ENCODE measurements at places on chromosomes 13 and 19.

DNA sequence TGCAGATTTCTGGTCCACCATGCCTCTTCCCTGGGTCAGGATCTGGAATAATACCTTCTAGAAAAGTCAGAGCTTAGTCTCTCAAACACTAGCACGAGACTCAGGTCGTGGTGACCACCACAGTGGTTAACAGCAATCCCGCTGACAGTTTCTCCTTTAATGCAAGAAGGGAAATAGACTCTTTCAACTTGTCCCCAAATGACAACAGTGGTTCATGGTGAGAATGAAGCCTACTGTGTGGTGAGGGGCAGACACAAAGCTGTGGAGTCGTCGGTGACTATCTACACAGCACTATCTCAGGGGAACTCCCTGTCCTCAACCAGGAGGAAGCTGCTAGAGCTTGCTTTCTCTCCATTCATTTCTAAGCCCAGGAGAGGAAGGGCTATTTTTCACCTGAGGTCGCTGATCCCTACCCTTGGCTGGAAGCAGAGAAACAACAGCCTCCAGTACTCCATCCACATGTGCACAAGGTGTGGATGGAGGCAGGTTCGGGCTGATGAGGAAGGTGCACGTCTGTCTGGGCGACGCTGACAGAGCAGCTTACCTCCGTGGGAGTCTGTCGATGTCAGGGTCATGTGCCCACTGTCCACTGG lies 72.4 kb downstream of the STK24 start:
- no peak for DNase-seq

DNA sequence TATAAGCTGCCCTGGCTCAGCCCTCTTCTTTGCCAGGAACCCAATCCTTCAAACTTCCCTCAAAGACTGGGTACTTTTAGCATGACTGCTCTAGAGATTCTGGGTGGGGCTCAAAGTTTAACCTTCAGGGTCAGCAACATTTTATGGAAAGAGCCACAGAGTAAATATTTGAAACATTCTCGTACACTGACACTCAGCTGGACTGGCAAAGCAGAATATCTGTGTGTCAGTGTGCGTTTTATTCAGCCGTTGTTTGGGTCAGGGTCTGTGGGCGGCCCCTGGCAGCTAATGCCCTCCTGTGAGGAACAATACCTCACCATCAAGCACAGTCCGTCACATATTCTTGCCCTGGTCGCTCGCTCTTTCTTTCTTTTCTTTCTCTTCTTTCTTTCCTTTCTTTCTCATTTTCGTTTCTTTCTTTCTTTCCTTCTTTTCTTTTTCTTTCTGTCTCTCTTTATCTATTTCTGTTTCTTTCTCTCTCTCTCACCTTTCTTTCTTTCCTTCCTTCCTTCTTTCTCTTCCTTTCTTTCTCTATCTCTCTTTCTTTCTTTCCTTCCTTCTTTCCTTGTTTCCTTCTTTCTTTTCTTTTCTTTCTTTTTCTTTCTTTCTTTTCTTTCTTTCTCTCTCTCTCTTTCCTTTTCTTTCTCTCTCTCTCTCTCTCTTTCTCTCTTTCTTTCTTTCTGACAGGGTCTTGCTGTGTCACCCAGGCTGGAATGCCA lies 10.7 kb downstream of the DPRX start:
- no peak for DNase-seq

- no peak for DNase-seq
These were observed 1.6 kb downstream of the ESD start for GRCh38 chr13:46795321-46795720.

- no peak for DNase-seq
These were observed 16.0 kb downstream of the FGF9 start for GRCh38 chr13:21686751-21687391.

DNA sequence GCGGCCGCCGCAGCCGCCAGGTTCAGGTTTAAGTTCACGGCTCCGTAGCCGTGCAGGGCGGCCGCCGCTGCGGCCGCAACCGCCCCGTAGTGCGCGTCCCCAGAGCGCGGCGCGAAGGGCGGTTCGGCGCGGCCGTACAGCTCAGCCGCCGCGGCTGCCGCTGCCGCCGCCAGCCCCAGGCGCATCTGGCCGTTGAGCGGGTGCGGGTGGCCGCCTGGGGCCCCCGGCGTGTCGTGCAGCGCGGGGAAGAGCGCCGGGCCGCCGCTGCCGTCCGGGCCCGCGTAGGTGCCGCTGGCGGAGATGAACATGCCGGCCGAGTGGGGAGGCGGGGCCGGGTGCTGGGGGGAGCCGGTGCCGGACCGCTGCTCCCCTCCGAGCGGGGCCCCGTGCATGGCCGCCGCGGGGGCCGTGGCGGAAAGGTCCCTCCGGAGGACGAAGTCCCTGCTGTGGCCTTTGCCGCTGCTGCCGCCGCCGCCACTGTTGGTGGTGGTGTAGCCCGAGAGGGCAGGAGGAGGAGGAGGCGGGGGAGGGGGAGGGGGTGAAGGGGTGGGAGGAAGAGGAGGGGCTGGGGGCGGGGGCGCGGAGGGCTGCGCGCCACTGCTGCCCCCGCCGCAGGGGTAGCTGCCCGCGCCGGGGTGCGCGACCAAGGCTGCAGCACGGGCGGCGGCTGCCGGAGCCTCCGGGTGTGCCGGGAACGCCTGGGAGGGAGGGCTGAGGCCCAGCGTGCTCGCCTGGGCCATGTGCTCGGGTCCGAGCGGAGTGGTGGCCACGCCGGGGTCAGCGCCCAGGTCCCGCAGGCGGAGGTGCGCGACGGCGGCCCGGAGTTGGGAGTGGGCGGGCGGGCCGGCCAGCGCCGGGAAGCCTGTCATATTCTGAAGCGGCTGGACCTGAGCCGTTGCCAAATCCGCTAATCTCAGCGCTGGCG lies 654 bp downstream of the ZIC5 start:
- no peak for DNase-seq

GRCh38 chr13:99258210-99258860 lies at the start of gene GPR18:
Gene GPR18 (minus strand): TSS chr13:99258379. CDS start chr13:99255872, 2,507 bp downstream.
- DNase-seq: no peak

DNA sequence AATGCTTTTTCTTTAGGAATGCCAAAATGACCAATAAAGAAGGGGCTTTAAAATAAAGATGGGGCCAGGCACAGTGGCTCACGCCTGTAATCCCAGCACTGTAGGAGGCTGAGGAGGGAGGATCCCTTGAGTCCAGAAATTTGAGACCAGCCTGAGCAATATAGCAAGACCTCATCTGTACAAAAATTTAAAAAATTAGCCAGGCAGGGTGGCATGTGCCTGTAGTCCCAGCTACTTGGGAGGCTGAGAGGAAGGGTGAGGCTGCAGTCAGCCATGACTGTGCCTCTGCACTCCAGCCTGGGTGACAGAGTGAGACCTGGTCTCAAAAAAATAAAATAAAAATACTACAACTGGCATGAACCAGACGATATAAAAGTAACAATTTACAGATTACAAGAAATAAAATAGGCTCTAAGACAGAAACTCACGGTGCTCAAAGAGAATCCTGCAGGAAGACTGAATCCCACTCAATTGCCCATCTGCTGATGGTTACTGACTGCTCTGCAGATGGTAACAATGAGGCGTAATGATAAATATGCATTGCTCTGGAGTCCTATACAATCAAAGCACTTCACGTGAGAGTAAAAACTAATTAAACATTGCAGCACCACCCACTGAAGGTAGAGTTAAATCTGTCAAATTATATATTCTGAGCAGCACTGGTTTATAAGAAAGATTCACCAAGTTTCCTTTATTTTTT lies 93.2 kb downstream of the LHFPL6 start:
- no peak for DNase-seq

DNA sequence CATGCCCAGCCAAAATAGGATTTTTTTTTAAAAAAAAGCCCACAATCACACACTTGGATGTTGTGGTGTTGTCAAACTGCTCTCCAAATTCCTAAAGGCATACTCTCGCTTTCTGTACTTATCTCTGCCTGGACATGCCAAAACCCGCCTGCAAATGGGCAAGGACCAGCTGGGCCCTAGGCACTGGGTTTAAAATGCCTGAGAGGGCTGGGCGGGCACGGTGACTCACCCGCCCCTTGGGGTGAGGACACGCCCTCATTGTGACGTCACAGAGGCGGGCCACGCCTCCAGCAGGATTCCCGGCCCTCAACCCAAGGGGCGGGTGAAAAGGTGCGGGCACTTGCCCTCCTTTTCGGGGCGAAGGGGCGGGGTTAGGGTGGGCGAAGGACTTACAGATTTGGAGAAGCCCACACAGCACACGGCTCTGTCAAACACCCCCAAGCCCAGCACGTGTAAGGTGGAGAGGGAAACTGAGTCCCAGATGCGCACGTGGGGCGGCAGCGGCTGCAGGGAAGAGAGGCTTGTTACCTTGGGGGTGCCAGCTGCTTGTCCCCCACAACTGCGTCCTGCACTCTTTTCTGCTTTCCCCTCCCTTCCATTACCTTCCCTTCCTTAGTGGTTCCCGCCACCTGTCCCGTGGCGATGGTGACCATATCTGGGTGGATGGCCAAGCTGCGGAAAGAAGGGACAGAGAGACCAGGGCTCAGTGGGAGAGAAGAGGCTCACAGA lies 6.6 kb downstream of the EML2 start:
- peak; percentile 59 for DNase-seq

DNA sequence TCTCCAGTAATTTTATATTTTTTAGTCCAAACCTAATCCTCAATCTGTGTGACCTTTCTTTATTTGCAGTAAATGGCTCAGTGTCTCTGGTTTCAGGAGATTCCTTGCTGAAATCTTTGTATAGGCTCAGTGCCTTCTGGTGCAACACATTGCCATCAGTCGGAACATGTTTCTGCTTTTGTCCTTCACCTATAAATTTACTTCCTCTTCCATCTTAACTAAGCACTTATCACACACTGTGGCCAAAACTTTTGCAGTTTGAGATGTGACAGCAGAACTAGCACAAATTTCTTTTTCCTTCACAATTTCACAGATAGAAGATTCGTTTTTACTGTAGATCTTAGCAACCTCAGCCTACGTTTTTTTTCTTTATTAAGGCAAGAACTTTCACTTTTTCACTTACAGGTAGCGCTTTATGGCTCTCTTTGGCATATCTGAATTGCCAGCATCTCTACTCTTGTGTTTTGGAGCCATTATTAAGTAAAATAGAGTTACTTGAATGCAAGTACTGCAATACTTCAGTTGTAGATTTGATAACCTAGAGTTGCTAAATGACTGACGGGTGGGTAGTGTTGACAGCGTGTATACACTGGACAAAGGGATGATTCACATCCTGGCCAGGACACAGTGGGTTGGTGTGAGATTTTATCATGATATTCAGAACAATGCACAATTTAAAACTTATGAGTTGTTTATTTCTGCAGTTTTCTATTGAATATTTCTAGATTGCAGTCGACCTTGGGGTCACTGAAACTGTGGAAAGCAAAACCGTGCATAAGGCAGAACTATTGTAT lies 44.3 kb downstream of the NDFIP2 start:
- no peak for DNase-seq

DNA sequence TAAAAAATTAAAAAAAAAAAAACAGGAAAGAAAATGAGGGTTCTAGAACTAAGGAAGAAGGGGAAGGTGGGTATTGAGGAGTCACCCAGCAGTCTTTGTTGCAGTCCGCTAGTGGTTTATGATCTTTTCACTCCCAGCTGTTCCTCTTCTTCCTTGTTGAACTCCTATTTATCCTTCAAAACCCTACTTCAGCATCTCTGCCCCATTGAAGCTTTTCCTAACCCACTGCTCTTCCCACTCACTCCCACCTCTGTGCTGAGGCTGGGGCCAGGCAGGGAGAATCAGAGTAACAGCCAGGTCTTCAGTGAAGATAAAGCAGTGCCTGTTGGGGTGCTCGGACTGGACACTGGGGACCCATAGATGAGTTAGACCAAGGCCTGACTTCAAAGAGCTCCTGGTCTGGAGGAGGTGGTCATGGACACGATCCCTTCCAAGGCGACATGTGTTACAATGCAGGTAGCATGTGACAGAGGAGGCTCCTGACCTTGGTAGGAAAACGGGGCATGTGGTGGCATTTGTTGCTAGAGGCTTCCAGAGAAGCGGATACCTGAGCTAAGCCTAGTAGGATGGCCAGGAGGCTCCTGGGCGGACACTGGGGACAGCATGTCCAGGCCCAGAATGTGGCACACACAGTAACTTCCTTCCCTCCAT lies 11.4 kb downstream of the RUVBL2 start:
- DNase-seq: no peak

GRCh38 chr13:111175935-111176334 lies 60.8 kb downstream of the ARHGEF7 start:
- DNase-seq: no peak

DNA sequence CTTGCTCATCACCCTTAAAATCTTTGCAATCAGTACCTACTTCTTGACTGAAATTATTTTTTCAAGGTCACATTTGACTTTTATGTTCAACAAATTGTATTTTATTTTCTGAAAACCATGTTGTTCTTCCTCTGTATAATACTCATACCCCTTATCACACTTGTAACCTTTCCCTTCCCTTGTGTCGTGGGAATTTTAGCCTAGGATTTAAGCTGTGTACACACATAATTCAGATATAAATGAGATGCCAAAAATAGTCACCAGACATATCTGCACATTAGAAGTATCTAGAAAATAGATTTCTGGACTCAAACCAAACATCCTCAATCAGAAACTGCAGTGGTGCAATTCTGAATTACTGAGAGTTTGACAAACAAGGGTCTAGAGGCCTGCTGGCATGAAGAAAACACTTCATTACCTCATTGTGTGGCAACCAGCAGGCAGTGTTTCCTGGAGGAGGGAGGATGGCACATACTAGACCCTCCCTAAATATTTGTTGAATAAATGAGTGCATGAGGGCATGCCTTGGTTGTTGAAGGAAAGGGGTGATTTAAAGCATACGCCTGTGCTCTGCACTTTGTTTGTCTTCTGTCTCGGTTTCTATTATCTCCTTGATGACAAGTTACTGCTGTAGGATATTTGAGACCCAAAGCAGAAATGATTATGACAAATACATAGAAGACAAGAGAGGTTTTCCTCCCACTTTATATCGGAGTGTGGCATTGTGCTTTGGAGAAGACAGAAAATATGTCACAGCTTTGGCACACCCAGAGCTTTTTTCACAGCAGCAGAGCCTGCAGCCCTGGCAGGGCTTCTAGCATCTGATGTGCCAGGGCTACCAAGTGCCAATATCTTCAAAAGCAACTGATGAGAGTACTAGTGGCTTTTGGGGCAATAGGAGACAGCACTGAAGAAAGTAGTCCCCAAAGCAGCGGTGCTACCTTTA lies 881.1 kb downstream of the PCDH9 start:
- no peak for DNase-seq

- no peak for DNase-seq
These were observed 25.2 kb upstream of the CEACAM1 start for GRCh38 chr19:42553292-42554045.

DNA sequence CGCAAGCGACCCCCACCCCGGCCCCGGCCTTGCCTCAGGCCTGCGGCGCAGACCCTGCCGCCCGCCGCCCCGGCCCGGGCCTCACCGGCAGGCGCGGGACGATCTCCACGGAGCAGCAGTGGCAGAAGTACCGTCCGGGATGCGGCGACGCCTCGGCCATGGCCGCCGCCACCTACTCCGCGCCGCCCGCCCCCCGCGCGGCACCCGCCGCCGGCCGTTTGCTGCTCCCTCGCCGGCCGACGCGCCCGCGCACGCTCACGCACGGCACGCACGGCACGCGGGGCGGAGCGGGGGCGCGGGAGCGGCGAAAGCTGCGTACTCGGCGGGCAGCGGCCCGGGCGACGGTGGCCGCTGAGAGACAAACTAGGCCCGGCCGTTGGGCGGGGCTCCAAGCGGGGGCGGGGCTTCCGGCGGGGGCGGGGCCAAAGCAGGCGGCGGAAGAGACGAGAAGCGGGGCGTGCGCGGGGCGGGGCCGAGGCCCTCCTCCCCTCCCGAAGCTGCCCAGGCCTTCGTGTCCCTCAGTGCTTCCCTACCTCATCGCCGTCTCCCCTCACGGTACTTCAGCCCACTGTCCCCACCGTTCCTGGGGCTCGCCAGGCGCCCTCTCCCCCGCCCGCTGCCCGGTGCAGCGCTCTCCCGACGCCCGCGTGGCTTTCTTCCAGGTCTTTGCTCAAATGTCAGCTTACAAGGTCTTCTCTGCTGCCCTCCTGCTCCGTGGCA lies at the start of gene RNF126:
Gene RNF126 (minus strand): TSS at position 253 of the 720 bp plus-strand sequence. CDS start 93 bp downstream, at position 160.
- peak; percentile 92 for DNase-seq
